Activated CD8-positive, alpha-beta memory T cell treated with anti-CD3 and anti-CD28 coated beads for 36 hours (primary cell): ENCODE measurements at places on chromosomes 3 and 15. TPM values are rescaled to one million over a fixed set of nuclear protein-coding genes. Genes with fewer than 3 reads are reported as not detected.

C3orf52 gene
- 3.5 TPM for total RNA-seq

DNAH1 gene
- 4.5 TPM for total RNA-seq

KLHL40 gene
- not detected for total RNA-seq

MYO1E gene
- total RNA-seq: 57.5 TPM

SAMD7 gene
- total RNA-seq: not detected

BCL2A1 gene
- total RNA-seq: 73.5 TPM

SLC12A8 gene
- total RNA-seq: 5.6 TPM

CCDC39 gene
- total RNA-seq: not detected

HRG gene
- total RNA-seq: not detected

GOLGA6L26 gene
- not detected for total RNA-seq

SV2B gene
- 0.04 TPM for total RNA-seq

HTR3E gene
- total RNA-seq: not detected

ATP13A5 gene
- total RNA-seq: not detected

VGLL3 gene
- not detected for total RNA-seq

CHL1 gene
- not detected for total RNA-seq

WDR72 gene
- total RNA-seq: not detected

CLDN18 gene
- total RNA-seq: not detected

ZKSCAN7 gene
- 3.6 TPM for total RNA-seq

RAD54L2 gene
- 35.3 TPM for total RNA-seq

CFAP100 gene
- not detected for total RNA-seq

AGTR1 gene
- total RNA-seq: not detected

PP2D1 gene
- not detected for total RNA-seq

GOLGA6D gene
- total RNA-seq: not detected

ISY1 gene
- 89.7 TPM for total RNA-seq

CSPG4 gene
- 0.02 TPM for total RNA-seq

SLC9C1 gene
- total RNA-seq: not detected

CADPS gene
- total RNA-seq: not detected

ITPKA gene
- total RNA-seq: 0.55 TPM

ILDR1 gene
- total RNA-seq: not detected

SERINC4 gene
- total RNA-seq: 0.11 TPM

GHSR gene
- not detected for total RNA-seq

NOX5 gene
- total RNA-seq: not detected

ZPLD1 gene
- total RNA-seq: not detected

CCR2 gene
- total RNA-seq: 0.42 TPM

ACP3 gene
- not detected for total RNA-seq

BLM gene
- total RNA-seq: 47.1 TPM

LYSMD4 gene
- 7.7 TPM for total RNA-seq

C2CD4B gene
- total RNA-seq: 0.21 TPM

ACTRT3 gene
- 3.0 TPM for total RNA-seq

SLC6A1 gene
- total RNA-seq: not detected

AGBL1 gene
- not detected for total RNA-seq

RIOX2 gene
- total RNA-seq: 66.2 TPM

PIK3CA gene
- 17.7 TPM for total RNA-seq

SETD5 gene
- 101 TPM for total RNA-seq

ZIC4 gene
- not detected for total RNA-seq

STRA6 gene
- not detected for total RNA-seq

LTK gene
- total RNA-seq: 0.11 TPM

MNS1 gene
- 1.2 TPM for total RNA-seq

ATP6V1A gene
- 54.5 TPM for total RNA-seq

SCG3 gene
- not detected for total RNA-seq

WDR82 gene
- total RNA-seq: 124 TPM

FSTL1 gene
- 0.94 TPM for total RNA-seq
